Erythroblast (primary cell): ENCODE measurements at places on chromosomes 1 and 21.

DNA sequence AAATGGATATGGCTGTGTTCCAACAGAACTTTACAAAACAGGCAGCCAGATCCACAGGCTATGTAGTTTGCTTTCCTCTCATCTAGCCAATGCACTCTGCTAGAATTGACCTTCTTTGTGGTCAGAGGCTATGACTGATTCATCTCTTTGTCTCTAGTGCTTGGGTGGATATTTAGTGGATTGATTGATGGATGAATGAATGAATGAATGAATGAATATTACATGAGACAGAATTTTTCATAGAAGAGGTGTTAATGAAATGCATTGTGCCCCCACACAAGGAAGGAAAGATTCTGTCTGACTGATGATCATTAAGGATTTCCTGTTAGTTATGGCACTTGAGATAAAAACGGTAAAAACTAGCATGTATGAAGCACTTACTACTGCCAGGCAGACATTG lies 50.5 kb upstream of the ZYG11A start:
- DNase-seq, result no peak

DNA sequence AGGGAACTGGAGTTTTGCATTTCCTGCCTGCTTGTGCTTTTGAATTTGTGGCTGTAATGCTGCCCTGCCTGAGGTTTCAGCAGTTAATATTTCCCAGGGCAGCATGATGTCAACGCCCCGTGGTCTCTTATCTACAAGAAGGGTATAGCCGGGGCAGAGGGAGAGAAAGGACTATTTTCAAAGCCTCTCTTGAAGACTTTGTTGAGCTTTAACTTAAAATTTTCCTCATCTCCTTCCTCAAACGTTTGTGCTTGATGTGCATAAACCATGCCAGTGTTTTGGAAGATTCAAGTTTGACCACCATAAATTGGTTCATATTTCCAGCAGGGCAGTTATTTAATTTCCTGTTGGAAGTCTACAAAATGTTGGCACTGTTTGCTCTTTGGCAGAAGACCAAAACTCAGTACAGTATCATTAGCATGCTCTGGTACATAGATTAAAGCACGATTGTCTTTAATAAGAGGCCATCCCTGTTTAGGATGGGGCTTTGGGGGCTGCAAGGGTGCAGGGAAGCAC lies 43.4 kb downstream of the ROR1 start:
- no peak for DNase-seq

DNA sequence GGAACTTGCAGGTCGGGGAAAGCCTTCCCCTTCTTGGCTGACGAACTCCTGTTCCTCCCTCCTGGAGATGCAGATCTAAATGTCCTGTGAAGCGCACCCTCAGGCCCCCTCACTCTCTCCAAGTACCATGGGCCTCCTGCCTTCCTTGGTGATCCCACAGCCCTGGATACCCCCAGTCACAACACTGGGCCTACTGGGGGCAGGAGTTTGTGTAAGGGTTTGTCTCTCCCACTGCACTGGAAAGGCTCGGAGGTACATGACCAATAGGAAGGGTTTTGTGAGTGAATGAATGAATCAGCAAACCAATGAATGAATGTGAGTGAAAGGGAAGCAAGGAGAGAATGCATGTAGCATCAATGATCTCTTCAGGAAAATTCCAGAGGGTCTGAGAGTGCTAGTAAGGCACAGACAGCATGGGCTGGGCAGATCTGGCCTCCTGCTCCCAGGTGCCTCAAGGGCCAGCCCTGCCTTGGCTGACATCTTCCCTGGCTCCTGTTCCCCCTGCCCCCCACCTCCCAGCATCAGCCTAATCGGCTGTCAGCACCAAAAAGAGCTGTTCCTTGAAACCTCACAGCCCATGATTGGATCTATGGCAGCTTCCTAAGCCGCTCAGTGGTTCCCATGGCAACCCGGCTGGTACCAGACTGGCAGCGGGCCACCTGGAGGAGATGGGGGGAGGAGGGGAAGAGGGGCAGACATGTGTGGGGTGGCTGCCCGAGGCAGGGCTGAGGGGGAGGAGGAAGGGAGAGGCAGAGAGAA lies 95.8 kb downstream of the VWA5B1 start:
- no peak for DNase-seq

DNA sequence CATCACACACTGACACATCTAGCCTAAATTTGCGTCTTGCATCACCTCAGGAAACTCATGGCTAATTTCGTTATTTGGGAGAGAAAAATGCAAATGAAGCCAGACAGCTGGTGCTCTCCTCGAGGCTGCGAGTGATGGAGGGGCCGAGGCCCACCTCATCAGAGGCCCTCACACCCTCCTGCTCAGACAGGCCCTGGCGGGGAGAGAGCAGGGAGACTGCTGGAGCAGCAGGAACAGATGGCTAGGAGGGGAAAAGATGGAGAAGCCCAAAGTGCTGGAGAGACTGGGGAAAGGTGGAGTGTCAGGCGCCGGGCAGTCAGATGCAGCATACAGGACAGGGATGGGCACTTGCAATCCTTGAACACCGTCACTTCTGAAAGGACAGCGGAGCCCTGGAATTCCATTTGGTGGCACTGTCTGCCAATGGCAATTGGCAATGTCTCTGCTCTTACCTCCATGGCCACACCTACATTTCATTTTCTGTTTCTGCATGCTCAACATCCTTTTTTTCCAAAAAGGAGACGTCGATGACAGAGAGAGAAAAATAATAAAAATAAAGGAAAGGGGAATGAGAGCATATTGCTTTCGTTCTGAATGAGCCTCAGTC lies 286.2 kb downstream of the SPATA17 start:
- DNase-seq, result no peak

DNA sequence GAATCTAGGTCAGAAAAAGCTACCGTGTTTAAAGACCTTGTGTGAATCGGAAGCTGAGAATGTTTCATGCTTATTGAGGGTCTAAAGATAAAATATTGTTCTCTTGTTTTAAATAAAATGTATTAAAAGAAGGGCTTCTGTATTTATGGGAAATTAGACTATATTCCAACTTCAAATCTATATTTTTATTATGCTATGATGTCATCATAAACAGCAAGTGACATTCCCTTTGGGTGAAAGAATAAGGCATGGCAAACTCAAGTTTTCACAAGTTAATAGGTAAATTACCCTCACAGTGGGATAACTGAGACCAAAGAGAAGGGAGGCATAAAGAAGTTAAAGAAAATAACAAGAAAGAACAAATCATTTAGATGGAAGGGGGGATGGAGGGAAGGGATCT lies 333.8 kb upstream of the NR5A2 start:
- DNase-seq, result no peak

DNA sequence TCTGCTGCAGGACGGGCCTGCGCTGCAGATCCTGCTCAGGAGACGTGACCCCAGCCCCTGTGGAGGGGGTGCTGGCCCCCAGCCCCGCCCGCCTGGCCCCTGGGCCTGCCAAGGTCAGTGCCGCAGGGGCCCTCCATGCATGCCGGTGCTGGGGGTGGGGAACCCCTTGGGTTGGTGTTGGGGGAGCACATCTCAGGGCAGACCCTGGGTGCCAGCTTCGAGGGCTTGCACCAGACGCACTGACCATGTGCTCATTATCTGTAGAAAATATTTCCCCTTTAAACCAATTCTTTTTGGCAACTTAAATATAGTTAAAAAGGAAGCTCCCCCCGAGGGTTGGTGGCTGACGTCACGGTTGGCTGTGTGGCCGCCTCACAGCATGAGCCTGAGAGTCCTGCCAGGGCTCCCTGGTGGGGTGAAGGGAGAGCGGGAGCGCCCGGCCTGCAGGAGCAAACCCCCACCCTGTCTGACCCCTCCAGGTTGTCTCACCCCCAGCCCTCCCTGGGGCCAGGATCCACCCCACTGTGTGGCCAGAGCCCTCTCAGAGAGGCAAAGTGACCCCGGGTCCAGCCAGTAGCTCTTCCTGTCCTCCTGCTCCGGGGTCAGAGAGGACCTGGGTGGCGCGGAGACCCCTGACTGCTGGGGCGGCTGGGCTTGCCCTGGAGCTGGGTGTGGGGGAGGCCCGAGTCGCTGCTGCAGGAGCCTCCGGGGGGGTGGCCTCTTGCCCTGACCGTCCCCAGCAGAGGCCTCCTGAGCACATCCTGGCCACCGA lies 5.3 kb upstream of the PFKL start:
- no peak for DNase-seq

DNA sequence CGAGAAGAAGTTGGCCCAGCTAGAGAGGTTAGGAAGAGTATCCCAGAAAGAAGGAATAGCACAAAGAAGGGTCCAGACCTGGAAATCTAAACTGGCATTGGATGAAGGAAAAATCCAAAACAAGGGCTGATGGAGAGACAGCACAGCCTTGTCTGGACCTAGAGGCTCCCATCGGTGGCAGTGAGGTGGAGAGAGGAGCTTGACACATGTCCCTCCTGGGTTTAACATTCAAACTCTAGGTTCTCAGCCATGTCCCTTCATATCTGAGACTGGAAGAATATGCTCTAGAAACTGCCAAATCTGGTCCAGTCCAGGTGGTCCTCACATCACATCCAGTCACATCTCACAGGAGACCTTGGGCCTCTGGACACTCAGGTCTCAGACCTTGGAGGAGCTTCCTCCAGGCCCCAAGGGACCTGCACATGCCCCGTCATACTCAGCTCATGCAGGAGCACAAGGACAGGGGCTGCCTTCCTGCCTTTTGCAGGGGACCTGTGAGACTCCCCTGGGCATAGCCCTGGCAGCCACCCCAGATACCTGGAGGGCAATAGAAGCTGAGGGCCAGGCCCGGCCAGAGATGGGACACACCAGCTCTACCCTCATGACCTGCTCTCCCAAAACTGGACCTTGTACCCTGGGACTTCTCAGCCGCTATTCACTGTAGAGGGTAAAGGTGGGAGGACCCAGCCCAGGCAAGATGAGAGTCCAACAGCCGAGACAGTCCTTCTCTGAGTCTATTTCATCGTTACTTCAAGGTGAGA lies 7.5 kb downstream of the TMEM125 start:
- no peak for DNase-seq

DNA sequence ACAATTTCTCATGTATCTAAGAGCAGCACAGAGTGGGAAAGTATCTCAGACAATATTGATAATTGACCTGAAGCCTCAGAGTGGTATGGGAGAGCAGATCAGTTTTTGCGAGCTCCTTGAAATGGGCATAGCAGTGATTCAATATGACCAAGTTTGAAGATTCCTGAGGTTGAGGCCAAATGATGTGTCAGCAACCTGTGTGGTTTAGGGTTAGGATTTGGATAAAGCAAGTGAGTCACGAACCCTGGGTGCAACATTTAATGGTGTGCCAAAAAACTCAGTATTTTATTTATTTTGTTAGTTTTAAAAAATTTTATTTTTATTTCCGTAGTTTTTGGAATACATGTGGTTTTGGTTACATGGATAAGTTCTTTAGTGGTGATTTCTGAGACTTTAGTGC lies 92.5 kb upstream of the C21orf91 start:
- no peak for DNase-seq

DNA sequence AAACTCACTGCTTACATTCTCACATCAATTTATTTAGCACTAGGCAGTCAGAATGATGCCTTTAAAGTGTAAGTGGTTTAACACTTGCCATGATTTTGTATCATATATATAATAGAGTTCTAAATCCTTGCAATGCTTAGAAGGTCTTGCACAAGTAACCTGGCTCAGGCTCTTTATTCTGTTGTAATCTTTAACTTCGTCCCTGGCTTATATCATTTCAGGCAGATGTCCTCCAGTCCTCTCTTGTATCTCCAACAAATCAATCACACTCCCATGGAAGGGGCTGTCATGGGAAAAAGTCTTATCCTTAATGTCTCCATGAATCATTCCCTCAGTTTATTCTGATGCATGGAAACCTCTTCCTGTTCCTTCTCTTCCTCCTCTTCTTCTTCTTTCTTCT lies 841.6 kb upstream of the B3GALT2 start:
- DNase-seq, result no peak

DNA sequence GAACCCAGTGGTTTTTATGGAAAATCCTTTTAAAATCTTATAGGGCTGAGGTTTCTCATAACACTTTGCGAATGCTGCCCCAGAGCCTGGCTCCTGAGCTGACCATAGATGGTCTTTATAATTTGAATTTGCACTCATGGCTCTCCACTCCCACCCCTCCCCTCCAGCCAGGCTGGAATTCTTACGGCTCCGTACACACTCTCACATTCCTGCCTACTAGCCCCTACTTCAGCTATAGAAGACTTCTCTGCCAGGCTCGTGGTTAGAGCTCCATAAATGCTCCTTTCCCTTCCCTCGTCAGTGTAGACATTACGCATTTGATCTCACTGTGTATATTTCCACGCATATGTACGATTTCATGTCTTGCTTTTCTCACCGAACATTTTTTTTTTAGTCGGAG lies 5.4 kb upstream of the HSPG2 start:
- no peak for DNase-seq

DNA sequence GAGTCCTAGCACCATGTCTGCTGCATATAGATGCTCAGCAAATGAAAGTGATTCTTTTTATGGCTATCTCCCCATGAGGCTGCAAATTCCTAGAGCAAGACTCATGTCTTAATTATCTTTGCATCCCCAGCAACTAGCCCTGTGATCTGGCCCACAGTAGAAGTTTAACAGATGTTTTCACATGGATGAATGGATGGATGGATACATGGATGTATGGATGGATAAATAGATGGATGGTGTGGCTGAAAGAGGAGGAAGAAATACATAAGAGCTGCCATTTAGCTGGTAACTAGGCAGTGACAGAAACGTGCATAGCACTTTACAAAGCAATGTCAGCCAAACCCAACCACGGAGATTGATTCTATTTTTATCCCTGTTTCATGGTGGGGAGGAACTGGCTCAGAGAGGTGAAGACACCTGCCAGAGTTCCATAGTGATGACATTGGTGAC lies 32.7 kb upstream of the ZBTB40 start:
- no peak for DNase-seq
